Stimulated activated CD8-positive, alpha-beta memory T cell treated with anti-CD3 and anti-CD28 coated beads, Interleukin-4, amount 100 ng/mL, for 4 hours (primary cell): ENCODE measurements at places on chromosomes 11 and 22.

DNA sequence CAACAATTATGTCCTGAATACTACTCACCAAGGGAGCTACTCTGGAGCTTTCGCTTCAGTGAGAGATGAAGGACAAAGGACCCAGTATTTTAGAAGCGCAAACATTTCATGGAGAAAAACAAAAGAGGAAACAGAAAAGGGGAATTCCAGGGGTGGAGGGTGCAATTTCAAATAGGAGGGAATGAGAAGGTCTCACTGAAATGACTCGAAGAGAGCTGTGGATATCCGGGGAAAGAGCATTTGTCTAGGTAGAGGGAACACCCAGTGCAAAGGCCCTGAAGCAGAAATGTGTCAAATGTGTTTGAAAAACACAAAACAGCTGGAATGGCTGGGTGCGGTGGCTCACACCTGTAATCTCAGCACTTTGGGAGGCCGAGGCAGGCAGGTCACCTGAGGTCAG lies 2.4 kb downstream of the RPS19BP1 start:
- DNase-seq: no peak

DNA sequence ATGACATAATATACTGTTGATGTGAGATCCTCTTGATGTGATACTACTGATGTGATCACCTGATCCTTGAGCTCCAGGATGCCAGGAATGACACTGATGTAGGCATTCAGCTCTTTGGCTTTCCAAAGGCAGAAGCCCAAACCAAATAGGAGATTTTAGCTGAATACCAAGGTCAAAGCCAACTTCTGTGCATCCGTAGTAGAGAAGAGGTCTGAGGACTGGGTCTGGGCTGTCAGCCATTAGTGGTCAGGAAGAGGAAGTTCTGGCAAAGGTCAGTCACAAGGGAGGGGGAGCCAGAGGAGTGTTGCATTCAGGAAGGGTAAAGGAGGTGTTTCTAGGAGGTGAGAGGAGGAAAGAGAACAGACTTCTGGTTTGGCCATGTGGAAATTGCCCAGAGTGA lies 53.4 kb upstream of the PARVG start:
- no peak for DNase-seq

GRCh38 chr11:120835601-120836228 lies 188.2 kb upstream of the TBCEL start:
- no peak for DNase-seq

DNA sequence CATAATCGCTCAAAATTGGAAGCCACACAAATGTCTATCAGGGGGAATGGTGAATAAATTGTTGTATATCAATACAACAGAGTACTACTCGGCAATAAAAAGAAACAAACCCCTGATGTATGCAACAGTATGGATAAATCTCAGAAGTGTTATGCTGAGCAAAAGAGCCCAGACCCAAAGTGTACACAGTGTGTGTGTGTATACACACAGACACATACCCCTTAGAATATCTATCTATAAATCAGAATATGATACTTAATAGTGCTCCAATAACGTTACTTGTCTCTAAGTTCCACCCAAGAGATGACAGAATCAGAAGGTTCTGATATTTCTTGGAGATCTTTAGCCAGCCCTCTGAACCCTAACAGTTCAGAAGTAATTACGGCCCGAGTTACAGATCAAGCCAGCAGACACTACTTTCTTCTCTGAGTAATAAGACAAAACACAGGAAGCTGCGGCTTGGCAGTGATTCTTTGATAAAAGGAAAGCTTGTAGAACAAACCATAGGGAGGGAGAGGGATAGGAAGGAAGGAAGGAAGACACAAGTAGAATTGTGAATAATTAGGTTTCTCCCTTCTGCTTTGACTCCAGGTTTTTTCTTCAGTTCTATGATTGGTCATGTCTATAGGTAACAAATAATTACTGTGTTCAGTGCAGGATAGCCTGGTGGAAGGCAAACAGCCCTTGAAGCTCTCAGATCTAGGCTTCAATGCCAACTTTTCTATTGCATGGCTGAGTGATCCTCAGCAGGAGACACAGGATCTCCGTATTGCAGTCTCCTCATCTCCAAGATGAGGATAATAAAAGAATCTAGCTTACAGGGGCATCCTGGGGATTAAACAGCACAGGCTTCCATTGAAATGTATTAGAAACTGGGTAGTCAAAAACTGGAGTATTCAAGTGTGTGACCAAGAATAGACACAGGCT lies 75.6 kb upstream of the TEAD1 start:
- no peak for DNase-seq

DNA sequence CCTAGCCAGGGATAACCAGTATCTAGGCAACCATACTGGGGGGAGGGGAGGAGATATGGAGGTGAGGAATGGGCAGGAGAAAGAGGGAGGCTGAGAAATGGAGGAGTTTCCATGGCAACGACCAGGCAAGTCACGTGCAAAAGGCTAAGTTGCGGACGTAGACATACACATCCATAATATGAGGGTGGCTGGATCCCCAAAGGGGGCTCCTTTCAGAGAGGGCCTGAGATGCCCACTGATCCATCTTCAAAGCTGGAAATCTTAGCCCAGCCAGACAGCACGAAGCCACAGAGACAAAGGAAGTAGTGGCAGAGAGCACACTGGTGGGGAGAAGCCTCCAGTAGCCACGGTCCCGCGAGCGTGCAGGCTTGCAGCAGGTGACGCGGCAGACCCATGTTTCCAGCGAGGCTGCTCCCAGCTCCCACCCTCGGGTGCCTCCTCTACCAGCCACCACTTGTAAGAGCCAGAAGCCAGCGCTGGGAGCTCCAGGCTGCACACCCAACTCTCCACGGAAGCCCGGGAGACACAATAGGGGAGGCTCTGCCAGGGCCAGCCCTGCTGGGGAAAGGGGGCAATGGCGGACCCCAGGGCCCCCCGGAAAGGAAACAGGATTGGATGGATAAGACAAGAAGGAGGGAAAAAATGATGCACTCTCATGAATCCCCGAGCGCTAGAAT lies 938 bp downstream of the FXYD6 start:
- no peak for DNase-seq

DNA sequence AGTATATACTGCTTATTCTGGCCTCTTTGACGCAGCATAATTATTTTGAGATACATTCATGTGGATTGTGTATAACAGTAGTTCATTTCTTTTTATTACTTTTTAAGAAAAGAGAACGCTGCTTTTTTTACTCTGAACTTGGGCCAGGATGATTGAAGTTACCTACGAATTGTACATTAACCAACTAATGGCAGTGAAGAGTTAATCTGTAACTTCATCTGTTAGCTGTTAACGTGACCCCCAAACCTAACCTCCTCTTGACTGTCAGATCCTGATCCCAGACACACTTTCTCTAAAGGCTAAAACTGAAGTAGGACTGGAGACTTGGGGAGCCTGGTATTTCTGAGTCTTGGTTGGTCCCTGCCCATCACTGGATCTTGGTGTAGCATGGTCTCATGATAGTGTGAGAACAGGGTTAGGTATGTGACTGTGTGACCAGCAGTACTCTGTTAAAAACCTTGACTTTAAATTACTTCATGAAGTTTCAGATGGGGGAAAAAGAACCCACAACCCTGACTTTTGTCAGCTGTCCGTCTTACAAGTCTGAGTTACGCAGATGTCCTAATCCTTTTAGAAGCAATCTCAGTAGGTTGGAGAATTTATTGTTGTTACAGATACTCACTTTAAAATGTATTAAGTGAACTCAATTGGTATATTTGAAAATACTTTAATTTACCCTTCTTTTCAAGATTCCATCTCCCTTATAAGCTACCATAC lies 39.4 kb downstream of the C22orf31 start:
- DNase-seq: no peak

DNA sequence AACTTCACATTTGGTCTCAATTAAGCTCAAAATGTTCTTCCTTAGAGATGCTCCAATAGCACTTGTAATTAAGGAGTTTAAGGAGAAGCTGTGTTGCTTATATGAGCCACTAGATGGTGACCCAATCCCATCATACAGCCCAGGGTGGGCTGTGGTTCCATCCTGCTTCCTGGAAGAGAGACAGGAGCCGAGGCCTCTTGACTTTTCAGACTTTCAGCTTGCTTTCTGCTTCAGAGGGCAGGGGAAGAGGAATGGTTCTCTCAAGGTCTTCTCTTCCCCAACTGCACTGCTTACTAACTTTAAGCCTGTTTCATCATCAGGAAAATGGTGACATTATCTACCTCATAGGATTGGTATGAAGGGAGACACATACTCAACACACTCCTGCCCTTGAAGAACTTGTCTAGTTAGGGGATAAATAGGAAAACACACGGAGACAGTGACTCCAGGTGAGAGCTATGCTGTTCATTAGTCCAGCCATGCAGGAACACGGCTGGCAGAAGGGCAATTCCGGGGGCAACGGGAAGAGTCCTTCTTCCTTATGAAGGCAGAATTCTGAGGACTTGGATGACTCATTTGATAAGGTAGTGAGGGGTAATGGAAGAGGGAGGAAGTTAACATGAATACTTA lies 20.1 kb downstream of the TMEM218 start:
- DNase-seq: no peak

DNA sequence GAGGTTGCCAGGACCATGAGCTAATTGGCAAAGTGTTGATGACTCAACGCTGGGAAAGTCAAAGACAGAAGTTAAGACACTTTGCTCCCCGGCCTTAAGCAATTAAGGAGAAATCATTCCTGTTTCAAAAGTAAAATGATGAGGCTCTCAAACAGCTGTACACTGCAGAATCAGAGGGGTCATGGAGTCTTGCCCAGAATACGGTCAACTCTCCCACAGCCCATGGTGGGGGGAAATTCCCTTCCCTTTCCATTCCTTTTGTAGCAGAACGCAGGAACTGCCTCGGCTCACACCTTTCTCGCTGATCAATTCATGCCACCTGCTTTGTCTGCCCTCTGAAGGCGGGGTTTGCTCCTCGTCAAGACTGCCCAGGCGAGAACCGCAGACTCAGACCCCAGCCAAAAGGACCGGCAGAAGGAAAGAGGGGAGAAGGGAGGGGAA lies 52.8 kb downstream of the MN1 start:
- no peak for DNase-seq

GRCh38 chr22:46614025-46614931 lies 5.9 kb upstream of the GRAMD4 start:
- peak; percentile 36 for DNase-seq

GRCh38 chr11:85886089-85887056 lies 31.2 kb downstream of the CCDC83 start:
- DNase-seq: no peak

DNA sequence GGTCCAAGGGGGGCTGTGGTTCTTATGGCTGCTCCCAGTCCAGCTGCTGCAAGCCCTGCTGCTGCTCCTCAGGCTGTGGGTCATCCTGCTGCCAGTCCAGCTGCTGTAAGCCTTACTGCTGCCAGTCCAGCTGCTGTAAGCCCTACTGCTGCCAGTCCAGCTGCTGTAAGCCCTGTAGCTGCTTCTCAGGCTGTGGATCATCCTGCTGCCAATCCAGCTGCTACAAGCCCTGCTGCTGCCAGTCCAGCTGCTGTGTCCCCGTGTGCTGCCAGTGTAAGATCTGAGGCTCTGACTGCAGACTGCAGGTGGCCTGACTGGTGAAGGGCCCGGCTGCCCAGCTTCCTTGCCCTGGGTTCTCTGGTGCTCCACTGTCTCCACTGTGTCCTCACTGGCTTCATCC lies 696 bp downstream of the KRTAP5-5 start:
- no peak for DNase-seq

DNA sequence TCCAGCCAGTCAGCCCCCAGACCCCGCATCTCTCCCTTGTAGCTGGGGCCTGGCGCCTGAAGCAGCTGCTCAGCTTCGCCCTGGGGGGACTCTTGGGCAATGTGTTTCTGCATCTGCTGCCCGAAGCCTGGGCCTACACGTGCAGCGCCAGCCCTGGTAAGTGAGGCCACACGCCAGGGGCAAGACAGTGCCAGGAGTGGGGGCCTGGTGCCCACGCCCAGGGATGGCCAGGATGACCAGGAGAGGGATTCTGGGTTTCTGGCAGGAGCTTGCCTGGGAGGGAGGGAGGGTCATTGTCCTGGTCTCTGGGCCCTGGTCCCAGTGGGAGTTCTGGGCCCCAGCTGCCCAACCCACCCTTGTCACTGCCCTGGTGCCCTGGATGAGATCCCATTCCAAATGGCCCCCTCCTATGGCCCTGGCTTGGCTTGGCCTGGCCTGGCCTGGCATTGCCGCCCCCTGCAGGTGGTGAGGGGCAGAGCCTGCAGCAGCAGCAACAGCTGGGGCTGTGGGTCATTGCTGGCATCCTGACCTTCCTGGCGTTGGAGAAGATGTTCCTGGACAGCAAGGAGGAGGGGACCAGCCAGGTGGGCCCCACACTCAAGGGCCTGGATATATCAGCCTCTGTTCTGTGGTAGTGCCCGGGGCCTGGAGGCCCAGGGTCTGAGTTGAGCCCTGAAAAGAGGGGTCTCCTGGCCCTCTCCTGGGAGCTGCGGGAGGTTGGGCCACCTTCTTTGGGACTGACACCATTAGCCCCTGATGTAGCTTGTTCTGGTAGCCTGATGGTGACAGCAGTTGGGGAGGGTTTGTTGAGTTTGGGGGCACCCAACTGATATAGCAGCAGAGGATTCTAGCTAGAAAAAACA lies 3.7 kb downstream of the SLC39A13 start:
- no peak for DNase-seq

- DNase-seq: no peak
Measured at GRCh38 chr11:96741068-96741467, 351.3 kb downstream of the JRKL start.

DNA sequence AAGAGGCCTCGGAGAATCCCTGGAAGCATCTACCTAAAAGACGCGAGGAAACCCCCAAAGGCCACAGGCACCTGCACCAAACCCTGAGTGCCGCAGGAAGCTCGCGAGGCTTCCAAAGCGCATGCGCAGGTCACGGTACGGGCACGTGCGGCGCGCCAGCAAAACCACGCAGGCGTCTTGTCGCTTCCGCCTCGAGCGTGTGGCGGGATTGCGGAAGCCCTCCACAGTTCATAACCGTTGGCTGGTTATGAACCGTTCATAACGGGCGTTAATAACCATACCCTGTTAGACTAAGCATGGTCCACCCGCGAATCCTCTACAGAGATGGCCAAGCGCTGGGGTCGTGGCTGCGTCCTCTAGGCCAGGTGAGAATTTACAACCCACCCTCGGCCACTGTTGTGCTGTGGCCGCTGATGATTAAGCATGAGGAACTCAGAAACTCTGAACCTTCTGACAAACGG lies 46.4 kb downstream of the MORC2 start:
- peak; percentile 69 for DNase-seq

DNA sequence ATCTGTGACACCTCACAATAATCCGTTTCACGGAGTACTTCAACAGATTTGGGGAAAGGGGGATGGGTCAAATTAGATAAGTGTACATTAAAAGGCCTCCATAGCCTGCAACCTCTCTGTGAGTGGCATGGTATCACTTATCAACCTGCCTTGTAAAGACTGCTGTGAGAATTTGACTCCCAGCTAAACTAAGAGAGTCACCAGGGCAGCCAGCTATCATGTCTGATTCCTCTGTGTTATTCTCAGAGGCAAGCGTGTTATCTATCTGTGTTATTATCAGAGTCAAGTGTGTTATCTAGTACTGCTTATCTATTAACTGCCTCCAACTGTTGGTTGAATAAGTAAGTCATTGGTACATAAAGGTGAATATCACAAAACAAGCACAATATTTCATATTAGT lies 4.1 kb upstream of the FAM83F start:
- no peak for DNase-seq

GRCh38 chr11:64068705-64069400 lies 33.1 kb downstream of the FLRT1 start:
- no peak for DNase-seq

- DNase-seq: no peak
Measured at GRCh38 chr22:49236541-49237075, 591.1 kb downstream of the BRD1 start.
